ENCODE measurements at places on chromosomes 16 and 17. TPM values are rescaled to one million over a fixed set of nuclear protein-coding genes. Genes with fewer than 3 reads are reported as not detected.

Gene DCAF7
- total RNA-seq: 61.9 TPM

Gene SPNS2
- total RNA-seq: 63.4 TPM

Gene OR3A3
- total RNA-seq: not detected

Gene CNGB1
- 0.19 TPM for total RNA-seq

Gene KCNAB3
- 4.8 TPM for total RNA-seq

Gene ENPP7
- not detected for total RNA-seq

Gene HSD17B2
- 16.2 TPM for total RNA-seq

Gene GAS7
- total RNA-seq: 0.59 TPM

Gene HSD3B7
- total RNA-seq: 25.3 TPM

Measured in Calu3 (cell line).